Effector memory CD8-positive, alpha-beta T cell (primary cell): ENCODE measurements at places on chromosomes 2 and 18.

DNA sequence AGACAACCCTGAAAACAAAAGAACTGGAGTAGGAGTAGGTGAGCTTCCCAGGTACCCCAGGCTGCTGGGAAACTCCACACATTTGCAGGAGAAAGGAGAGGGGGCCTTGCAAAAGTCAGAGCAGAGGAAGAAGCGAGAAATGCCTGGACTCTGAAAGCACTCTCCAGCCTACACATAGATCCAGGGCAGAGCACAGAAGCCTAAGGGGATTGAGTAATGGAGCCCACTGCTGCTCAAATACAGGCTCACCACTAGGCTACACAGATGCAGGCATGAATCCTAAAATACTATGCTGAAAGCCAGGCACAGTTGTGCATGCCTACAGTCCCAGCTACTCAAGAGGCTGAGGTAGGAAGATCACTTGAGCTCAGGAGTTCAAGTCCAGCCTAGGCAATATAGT, 33.4 kb downstream of the OSBPL1A start:
- DNase-seq = no peak

GRCh38 chr2:101439716-101440115, 35.2 kb downstream of the RFX8 start:
- DNase-seq = no peak

GRCh38 chr2:10170256-10170655, 47.7 kb downstream of the RRM2 start:
- DNase-seq = no peak

DNA sequence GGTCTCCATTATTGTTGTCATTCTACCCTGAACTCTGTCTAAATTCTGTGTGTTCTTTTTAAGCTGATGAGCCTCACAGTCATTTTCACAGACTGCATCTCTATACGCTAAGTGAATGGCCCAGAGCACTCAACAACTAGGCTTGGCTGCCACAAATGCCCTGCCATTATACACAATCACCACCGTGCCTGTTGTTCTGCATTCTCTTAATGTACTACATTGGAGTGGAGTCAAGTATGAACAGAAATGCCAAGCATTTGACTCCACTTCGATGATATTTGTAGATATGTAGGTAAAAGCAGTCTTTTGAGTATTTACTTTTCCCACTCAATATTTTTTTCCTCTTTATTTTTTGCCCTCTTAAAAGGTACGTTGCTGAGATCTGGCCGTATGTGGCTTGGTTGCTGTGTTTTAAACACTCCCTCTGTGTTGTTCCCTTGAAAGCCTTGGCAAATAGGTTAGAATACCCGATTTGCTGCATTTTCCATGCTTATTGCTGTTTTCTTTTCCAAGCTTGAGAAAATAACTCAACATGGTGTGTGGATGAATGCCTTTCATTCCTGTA, 36.2 kb upstream of the TMEFF2 start:
- DNase-seq = no peak

DNA sequence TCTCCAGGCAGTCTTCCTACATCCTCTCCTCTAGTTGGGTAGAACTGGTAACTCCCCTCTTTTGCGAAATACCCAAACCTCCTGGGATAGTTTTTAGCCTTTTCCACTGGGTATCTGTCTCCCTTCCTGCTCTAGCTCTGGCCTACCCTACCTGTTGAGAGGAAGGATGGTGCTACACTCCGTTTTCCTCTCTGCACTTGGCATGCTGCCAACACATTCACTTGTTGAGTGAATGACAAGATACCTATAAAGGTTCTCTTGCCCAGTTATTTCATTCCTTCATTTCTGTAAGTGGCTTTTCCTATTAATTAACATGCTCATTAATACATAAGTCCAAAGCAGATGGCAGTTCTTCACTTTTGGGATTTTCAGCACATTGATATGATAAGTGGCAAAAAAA, 293.8 kb downstream of the CNTNAP5 start:
- DNase-seq = no peak

DNA sequence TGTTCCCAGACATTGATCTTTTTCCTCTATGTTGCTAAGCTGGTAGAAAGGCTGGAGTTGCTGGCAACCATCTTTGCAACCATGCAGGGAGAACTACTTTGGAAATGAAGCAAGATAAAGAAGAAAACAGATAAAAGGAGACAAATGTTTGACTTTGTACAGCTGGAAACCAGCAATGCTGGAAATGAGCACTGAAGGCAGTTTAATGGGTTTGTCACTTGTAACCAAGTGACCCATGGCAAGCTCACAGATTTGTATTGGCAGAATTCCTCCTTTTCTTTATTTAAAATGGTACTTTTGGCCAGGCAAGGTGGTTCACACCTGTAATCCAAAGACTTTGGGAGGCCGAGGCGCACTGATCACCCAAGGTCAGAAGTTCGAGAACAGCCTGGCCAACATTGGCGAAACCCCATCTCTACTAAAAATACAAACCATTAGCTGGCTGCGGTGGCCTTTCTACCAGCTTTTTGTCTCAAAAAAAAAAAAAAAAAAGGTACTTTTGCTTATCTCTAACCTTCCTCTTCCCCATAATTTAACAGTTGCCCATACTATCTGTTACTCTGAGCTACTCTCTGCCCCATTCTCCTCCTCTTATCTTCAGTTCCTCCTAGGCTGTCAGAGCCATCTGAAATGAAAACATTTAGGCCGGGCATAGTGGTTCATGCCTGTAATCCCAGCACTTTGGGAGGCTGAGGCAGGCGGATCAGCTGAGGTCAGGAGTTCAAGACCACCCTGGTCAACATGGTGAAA, 2.0 kb upstream of the BOLA3 start:
- DNase-seq = no peak

- DNase-seq = no peak
Observed at GRCh38 chr2:165700531-165700930, 93.5 kb downstream of the GALNT3 start.

GRCh38 chr2:138125306-138126288, 161.3 kb downstream of the HNMT start:
- no peak for DNase-seq

- no peak for DNase-seq
Observed at GRCh38 chr2:26243470-26244308, 743 bp downstream of the HADHA start.

GRCh38 chr2:152227969-152228592, 52.5 kb upstream of the STAM2 start:
- no peak for DNase-seq

DNA sequence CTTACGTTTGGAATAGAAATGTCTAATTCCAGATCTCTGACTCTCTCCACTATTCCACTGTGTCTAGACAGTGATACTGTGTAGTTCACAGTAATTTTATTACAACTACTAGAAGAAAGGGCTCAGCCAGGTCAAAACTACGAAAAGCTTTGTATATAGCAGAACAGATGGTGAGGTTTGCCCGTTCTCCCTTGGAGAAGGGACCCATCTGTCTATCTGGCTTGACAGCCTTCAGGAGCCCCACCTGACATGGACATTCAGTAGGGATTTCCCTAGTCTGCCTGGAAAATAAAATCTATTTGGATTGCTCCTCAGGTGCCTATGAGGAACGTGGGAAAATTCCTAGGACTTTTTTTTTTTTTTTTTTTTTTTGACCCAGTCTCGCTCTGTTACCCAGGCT, 435.4 kb downstream of the NRXN1 start:
- DNase-seq = no peak

DNA sequence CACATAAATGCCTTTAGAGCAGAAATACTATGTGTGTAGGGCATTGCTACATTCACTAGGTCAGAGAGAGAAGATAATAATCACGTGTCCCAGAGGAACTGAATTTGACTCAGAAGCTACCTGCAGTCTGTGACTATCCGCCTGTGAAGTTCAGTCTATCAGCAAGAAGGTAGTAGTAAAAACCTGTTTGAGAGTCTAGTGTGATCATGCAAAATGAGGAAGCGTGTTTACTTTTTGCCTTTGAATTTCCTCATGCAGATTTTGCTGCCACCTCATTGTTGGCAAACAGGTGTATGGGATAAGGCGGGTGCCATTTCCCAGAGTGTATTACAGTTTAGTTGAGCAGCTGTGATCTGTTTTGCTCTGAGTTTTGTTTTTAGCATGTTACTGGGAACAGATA, 403.9 kb upstream of the FANCL start:
- DNase-seq = no peak

DNA sequence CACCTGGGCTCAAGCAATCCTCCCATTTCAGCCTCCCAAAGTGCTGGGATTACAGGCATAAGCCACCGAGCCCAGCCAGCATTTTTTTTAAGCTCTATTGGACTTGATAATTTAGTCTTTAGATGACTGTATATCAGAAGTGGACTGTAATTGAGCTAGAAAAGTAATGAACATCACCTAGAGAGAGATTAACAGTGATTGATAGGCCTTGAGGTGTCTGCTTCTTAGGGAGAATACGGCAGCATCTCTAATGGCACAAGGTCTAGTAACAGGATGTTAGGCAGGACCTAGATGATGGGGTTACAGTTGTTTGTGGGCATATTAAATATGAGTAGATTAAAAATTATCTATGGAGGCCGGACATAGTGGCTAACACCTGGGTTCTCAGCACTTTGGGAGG, 17.7 kb upstream of the UGGT1 start:
- DNase-seq = no peak

GRCh38 chr18:49447810-49448745, 12.4 kb downstream of the DYM start:
- DNase-seq = peak; percentile 49

DNA sequence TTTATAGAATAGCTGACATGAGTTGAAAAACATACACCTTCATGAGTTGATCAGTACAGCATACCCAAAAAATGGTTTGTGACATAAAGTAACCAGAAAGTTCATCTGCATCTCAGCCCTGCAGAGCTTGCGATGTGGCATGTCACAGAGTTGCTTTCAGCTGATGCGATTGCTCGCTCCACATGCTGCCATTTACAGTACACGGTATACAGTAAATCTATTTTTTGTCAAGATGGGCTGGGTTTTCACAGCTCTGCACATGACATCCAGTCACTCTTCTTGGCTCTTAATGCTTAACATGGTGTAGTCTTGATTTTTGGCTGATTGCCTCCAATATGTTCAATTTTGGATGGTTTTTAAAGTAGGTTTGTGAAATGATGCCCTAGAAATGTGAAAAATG, 811.9 kb downstream of the SATB2 start:
- DNase-seq = no peak

DNA sequence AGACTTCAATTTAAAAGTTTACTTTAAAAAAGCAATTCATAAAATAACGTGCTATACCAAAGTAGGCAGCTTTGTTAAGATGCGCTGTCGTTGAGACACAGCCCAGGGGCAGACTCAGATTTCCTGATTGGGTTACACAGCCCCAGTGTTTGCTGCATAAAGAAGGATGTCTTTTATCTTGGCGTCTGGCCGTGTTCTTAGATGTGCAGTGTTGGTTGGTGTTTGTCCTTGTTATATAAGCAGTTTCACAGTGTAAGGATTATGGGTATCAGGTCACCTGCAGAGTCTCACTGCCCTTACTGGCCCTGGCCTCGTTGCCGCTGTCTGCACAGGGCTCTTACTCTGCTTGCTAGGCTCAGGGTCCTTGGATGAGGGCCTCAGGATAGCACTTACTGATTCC, 108.5 kb downstream of the WDSUB1 start:
- DNase-seq = no peak

DNA sequence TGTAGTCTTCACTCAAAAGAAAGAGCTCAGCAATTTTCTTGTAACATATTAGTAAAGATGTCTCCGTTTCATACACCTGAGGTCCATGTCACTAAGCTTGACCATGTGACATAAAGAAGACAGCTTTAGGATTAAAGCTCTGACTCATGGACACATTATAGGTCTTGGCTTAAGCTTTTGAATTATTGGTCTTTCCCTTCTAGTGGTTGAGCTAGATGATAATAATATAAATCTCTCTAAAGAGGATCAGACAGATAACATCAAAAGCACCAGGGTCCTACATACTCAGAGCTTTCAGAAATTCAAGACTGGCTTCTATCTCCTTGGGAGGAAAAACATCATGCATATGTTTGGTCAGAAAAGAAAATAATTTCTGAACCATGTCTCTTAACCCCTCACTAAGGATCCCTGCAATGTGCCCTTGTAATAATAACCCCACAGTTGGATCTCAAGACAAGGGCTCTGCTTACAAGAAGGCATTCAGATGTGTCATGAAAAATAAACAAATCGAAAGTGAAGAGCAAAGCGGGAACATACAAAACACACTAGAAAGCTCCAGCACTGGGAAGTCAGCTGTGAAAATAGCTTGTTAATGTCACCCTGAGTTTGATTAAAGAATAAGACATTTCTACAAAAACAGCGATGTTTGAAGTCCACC, 174.5 kb downstream of the PID1 start:
- DNase-seq = no peak

GRCh38 chr2:48448274-48449061, 81.5 kb upstream of the STON1 start:
- no peak for DNase-seq

GRCh38 chr2:98093611-98094010, 6.6 kb downstream of the VWA3B start:
- DNase-seq = no peak

DNA sequence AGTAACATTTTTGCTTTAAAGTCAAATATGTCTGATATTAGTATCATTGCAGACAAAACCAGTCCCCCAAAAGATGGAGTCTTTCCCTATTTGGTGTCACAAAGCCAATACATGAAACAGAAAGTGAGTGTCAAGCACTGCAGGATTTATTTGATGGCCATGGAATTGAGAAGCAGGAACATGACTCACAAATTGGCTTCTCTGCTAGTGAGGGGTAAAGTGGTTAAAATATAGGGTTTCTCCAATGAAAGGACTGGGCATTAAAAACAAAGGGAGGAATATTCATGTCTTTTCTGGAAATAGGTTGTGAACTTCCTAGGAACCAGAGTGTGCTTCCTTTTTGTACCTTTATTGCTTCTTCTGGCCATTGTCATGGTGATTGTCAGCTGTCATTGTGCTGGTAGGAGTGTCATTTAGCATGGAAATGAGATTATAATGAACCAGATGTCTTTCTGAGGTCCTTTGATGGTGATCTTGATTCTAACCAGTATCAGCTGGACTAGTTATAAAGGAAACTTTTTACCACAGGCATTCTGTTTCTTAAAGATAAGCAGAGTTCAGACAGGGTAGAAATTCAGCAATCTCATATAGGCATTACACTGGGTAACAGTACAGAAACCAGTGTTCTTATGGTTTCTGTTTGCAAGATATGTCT, 4.1 kb downstream of the REG1B start:
- no peak for DNase-seq

DNA sequence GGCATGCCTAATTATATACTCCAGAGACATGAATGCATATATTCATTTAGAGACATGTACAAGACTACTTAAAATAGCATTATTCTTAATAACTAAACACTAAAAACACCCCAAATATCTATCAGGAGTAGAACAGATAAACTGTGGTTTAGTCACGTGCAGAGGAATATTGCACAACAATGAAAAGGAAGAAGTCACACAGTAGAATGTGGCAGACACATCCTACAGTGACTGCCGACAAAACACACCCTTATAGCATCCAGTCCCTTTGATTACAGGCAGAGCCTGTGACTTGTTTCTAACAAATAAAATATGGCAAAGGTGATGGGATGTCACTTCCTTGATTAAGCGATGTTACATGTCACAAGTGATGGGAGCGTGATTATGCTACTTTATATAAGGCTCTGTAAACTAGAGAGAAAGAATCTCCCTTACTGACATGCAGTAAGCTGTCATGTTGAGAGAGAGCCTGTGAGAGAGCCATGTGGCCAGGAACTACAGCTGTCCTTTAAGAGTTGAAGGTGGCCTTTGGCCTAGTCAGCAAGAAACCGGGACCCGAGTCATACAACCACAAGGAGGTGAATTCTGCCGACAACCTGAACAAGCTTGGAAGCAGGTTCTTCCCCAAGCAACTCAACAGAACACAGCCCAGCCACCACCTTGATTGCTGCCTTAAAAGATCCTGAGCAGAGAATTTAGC, 39.1 kb upstream of the LGALSL start:
- DNase-seq = no peak

GRCh38 chr2:230269715-230270114, 44.2 kb downstream of the SP140 start:
- no peak for DNase-seq
